LHCN-M2 (cell line): ENCODE measurements at places on chromosomes 3 and 15.

DNA sequence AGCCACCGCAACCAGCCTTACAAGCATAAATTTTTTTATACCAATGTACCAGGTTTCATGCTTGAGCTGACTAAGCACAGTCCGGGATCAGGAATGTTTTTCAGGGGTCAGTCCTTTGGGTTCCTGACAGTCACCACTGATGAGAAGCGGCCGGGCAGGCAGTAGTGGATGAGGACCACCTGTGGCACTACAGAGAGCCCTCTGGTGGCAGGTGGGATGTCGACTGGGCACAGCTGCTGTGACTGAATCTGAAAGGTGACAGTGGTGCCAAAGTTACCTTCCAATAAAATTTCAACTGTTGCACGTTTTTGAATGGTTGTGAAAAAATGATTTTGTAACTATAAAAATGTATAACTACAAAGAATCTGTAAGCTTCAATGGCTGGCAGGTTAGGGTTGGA lies 34.0 kb downstream of the TPRA1 start:
- DNase-seq = no peak

DNA sequence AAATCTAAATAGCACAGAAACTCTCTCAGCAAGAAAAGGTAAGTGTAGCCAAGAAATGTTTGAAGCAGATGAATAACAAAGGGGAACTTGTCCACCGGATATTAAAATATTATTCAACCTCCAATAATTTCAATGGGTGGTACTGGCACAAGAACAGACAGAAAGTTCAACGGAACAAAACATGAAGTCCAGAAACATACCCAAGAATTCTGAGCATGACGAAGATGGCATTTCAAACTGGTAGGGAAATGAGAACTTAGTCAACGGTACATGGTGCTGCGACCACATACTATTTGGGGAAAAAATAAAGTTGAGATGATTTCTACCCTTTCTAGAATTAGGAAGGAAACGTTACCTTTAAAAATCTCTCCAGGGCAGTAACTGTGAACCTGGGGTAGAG lies 5.5 kb downstream of the CHSY1 start:
- no peak for DNase-seq

- DNase-seq = no peak
Observed at GRCh38 chr3:113243846-113244245, 32.5 kb downstream of the BOC start.

GRCh38 chr15:29821416-29822099 lies 710 bp downstream of the TJP1 start:
- DNase-seq = peak; percentile 72

GRCh38 chr15:85589851-85590250 lies 204.9 kb downstream of the KLHL25 start:
- DNase-seq = no peak

DNA sequence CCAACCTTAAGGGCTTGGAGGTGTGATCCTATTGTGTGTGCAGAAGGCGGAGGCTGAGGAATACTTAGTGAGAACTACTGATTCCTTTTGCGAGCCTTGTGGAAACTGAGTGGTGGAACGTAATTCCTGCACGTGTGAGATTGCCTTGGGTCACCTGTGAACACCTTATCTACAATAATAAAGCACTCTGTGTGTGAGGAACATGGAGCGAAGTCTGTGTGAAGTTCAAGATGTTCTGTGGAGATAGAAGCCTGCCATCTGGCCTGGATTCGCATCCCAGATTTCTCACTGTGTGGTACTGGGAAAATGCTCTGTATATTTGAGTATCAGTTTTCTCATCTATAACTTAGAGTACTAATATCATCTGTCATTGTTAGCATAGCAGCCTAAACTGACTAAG lies 179.5 kb upstream of the PDZRN3 start:
- no peak for DNase-seq

DNA sequence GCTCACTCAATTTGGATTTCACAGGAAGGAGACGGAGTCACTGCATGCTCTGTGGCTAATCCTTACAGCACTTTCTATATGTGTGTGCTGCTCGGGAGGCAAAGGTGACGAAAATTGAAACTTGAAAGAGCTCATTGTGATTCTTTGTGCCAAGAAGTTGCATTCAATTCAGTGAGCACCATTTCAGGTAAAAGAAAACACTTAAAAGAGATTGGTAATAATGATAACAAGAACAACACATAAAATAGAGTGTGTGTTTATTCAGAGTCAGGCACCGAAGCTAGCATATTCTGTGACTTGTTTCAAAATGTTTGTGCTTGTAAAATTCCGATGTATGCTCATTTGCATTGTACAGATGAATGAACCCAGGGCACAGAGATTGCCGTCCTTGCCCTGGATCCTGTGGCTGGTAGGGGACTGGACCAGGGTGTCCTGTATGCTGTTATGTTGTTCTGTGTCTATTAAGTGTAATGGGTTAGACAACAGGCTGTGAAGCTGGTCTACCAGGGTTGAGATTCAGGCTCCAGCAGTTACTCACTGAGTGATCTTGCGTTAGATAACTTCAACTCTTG lies 193.3 kb upstream of the PROK2 start:
- DNase-seq = no peak

DNA sequence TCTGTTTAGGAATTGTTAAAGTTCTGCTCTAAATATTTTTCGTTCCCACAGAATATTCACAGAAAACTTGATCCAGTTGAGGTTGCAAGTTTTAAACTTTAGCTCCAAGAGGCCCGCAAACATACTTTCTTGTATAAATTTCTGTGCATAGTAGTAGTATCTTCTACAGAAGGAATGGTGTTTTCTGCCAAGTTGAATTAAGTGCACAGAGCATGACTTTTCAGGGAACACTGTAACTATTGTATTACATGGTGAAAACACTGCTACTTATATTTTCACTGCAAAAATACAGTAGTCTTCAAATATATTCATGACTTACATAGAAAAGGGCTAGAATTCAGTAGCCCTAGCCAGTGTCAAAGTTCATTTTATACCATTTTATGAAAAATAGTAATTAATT lies 67.0 kb downstream of the SUCNR1 start:
- no peak for DNase-seq
